ENCODE measurements at places on chromosomes 11 and 22.

- no peak for DNase-seq
Measured at GRCh38 chr11:108117746-108118371, 3.5 kb upstream of the ACAT1 start.

DNA sequence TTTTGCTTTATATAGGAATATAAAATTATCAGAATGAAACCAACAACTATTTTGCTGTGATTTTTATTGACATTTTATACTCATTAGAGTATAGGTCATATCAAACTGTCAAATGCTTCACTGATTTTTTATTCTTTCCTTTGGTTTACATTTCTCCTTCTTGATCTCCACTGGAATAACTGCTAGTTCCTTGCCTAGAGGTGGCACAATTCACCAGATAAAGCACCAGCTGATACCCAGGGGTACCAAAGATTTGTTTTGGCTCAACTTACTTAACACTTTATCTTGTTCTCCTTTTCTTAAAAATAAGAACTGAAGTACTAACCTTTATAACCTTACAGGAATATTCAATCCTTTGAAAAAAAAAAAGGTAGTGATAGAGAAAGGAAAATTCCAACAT is 725.1 kb upstream of the CHORDC1 start:
- no peak for DNase-seq

DNA sequence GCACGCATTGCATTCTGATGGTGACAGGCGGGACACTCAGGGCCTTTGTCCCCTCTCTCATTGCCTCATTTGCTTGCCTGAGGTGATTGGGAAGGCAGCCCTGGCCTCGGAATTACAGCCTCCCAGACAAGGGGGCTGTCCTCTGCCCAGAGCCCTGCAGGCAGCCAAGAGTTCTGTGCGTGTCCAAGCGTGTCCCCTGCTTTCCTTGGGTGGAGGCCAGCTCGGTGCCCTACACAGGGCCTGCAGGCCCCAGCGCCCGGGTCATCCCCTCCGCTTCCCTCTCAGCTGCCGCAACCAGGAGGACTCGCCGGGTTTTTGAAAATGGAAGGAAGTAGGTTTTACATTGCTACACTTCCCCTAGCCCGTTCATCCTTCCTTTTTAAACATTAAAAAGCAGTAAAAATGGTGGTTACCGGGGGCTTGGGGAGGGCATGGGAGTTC is 1.9 kb downstream of the GRAMD4 start:
- no peak for DNase-seq

GRCh38 chr22:38740754-38741153 is 15.0 kb downstream of the SUN2 start:
- no peak for DNase-seq

DNA sequence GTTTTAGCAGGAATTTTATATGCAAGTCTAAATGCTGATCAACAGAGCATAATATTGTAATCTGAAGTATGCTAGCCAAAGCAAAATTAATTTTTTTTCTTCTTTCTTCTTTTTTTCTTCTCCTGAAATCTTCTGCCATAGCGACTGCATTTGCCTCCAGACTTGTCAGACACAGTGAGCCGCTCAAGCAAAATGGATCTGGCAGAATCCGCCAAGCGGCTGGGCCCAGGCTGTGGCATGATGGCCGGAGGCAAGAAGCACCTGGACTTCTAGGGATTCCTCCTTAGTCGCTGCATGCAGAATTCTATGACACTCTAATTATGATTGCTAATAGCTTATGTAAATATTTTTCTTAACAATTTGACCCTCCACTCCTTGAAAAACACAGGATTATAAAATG is 27.9 kb downstream of the PAX6 start:
- no peak for DNase-seq

GRCh38 chr11:34877375-34877975 is 38.7 kb downstream of the APIP start:
- DNase-seq: no peak

GRCh38 chr11:101807531-101807930 is 107.3 kb upstream of the CEP126 start:
- no peak for DNase-seq

Data from AG04449 (cell line).